ENCODE measurements at places on chromosomes 3 and 15.

GRCh38 chr3:127789990-127790881, 32.1 kb downstream of the MGLL start:
- DNase-seq: no peak

GRCh38 chr3:141259821-141260629, 28.4 kb downstream of the PXYLP1 start:
- no peak for DNase-seq

DNA sequence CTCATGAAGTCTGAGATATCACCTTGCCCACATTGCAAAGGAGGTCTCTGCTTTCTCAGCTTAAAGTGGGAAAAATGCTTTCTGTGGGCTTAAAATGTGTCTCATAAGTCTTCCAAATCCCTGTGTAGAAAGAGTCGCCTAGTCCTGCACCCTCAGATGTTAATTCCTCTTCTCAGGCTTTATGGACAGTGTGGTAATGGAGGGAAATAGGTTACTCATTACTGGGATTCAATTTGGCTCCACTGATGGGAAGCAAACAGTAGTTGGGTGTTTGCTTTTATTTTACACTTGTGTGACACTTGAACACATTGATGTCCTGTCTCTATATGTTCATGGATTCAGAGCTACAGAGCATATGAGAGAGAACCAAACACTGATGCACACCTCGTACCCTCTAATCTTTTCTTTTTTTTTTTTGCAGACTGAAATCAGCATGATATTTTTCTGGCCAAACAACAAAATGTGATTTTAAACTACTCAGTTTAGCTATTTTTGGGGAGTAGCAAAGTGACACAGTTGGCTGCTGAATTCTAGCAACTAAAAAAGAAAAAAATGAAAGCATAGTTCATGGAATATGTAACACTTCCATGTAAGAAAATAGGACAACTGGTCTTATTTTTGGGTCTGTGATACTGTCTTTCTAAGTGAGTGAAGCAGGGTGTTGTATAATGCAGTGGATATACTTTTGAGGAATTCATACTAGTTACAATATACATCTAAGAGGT, 8.6 kb downstream of the PTPRG start:
- no peak for DNase-seq

- no peak for DNase-seq
Observed at GRCh38 chr15:40471105-40471807, 472 bp downstream of the CHST14 start.

DNA sequence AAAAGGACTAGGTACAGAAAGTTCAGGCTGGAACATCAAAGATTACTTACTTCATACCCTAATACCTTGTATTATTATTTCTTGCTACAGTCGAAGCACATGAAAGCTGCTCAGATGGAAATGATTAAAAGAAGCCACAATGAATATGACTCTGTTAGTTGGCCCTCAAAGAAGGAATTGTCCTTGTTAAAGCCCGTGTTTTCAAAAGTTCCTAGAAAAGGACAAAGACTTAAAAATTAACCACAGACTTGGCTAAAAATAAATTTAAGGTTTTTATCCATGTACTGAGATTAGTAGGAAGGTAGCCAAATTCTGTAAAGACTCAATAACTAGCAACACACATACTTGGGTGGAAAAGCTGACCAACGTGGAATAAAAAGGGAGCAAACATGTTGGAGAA, 251.0 kb upstream of the RARB start:
- no peak for DNase-seq

Measured in smooth muscle cell of the brain vasculature (primary cell).